ENCODE measurements at places on chromosomes 4 and X. TPM values are rescaled to one million over a fixed set of nuclear protein-coding genes. Genes with fewer than 3 reads are reported as not detected.

GJB1 gene
- 251 TPM for polyA plus RNA-seq

DNA sequence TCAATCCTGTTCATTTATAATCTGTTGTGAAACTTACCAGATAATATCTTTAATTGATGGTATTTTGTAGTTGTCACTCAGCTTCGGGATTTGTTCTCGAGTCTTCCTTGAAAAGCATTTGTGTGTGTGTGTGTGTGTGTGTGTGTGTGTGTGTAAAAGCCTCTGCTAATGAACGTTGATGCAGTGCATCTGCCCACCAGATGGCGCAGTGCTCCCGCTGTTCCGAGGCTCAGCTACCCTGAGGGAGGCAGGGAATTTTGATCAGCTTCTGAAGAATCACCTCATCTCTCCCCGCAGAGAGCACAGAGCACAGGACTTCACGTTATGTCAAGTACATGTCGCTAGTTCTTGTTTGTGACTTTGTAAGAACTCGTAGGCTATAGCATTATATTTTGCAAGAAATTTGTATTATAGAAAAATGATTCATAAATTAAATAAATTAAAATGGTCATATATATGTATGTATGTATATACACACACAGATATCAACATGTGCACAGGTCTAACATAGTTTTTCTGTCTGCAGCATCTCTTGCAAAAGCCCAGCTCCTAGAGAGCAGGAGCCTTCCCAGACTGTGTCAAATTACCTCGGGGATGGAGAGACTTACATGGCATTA is 316.7 kb upstream of the IGFBP7 start:
- no peaks in the 10 kb centered on the region for H3K4me1 ChIP-seq
- H3K27me3 ChIP-seq, result no peaks in the 10 kb centered on the region
- H3K36me3 ChIP-seq, result no peaks in the 10 kb centered on the region

PHOX2B gene
- polyA plus RNA-seq, result not detected

HTR2C gene
- not detected for polyA plus RNA-seq

GATA1 gene
- polyA plus RNA-seq, result not detected

GRCh38 chr4:122898370-122899150 is 23.8 kb downstream of the NUDT6 start:
- peaks cover 12% of the 10 kb centered on the region for H3K4me1 ChIP-seq
- no peaks in the 10 kb centered on the region for H3K27me3 ChIP-seq
- no peak for DNase-seq
- H3K36me3 ChIP-seq, result no peaks in the 10 kb centered on the region

- no peaks in the 10 kb centered on the region for H3K36me3 ChIP-seq
- no peaks in the 10 kb centered on the region for H3K27me3 ChIP-seq
- H3K4me3 ChIP-seq, result no peak overlapping the region
- no peak overlapping the region for H3K27ac ChIP-seq
- DNase-seq, result no peak
Observed at GRCh38 chrX:20066968-20067708, 49.6 kb downstream of the MAP7D2 start.

APLN gene
- not detected for polyA plus RNA-seq

MAGEB10 gene
- not detected for polyA plus RNA-seq

DNA sequence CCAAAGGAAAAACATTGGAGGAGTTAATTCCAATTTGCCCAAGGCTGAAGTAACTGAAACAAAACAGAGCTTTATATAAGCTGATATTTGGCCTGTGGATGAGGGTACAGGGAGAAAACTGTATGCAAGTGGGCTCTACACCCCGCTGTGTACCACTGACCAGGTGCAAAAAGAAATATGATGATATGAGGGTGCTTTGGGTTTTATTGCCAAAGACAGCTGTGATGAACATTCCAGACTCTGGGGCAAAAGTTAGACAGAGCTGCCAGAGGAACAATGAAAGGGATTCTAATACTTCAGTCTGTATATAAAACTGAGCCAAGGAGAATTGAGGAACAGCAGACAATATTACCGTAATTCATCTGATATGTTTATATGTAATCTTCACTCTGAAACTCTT is 117.4 kb downstream of the MID1 start:
- DNase-seq, result no peak
- no peak overlapping the region for H3K27ac ChIP-seq
- H3K27me3 ChIP-seq, result no peaks in the 10 kb centered on the region
- H3K36me3 ChIP-seq, result no peaks in the 10 kb centered on the region
- no peaks in the 10 kb centered on the region for H3K4me1 ChIP-seq

DNA sequence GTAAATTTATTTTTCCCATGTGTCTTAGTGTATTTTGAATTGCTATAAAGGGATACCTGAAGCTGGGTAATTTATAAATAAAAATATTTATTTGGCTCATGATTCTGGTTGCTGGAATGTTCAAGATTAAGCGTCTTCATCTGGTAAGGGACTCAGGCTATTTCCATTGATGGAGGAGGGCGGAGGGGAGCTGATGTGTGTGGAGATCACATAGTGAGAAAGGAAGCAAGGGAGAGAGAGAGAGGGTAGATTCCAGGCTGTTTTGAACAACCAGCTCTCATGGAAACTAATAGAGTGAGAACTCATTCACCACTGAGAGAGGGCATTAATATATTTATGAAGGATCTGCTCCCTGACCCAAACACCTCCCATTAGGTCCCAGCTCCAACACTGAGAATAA is 39.6 kb upstream of the ADGRL3 start:
- H3K4me3 ChIP-seq, result no peak overlapping the region
- no peak for DNase-seq
- no peaks in the 10 kb centered on the region for H3K4me1 ChIP-seq
- H3K27me3 ChIP-seq, result no peaks in the 10 kb centered on the region
- no peaks in the 10 kb centered on the region for H3K36me3 ChIP-seq
- no peak overlapping the region for H3K27ac ChIP-seq

DNA sequence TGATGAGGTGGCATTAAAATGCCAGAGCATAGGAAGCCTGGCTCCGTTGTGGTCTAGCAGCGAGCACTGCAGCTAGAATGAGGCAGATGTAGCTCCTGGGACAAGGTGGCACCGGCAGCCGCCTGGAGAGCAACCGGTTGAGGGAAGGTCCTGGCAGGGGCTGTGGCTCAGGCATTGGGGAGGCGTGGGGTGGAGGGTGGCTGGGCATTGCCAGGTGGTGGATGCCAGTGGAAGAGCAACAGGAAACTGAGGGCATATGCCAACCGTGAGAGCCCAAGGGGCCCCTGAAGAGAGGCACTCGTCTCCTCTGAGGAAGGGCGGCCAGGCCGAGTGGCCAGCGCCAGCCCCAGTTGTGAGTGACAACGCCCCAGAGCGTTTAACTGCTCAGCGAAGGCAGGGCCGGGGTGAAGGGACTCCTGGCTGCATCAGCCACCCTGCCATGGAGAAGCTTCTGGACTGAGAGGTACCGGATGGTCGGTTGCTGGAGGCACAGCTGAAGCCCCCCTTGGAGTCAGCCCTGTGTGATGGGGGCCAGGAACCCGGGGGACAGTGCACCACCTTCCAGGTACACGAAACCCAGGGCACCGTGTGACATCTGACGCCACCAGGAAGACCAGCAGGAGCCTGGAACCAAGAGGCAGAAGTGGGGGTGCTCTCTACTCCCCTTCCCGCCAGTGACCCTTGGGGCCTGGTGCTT is 13.2 kb upstream of the PDE6B start:
- no peak for DNase-seq
- H3K27me3 ChIP-seq, result no peaks in the 10 kb centered on the region
- no peak overlapping the region for H3K4me3 ChIP-seq
- H3K36me3 ChIP-seq, result no peaks in the 10 kb centered on the region
- H3K4me1 ChIP-seq, result no peaks in the 10 kb centered on the region
- no peak overlapping the region for H3K27ac ChIP-seq

BEND2 gene
- not detected for polyA plus RNA-seq

F11 gene
- 130 TPM for polyA plus RNA-seq

DNA sequence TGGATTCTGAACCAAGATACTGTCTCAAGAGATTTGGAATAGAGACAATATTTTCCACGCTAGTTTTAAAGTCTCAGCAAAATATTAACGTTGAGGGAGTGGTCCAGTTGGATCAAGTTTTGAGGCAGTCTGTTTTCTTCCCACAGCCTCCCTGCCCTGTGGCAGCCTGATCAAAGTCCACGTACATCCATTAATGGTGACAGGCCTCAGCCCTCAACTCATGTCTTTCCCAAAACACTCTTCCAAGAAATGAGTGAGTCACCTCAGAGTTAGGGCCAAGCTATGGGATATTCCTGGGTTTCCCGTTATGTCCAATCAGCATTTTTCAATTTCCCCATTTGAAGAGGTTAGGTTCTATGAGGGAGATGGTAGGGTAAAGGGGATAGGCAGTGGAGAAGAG is 28.5 kb downstream of the EGFL6 start:
- no peak overlapping the region for H3K4me3 ChIP-seq
- no peak overlapping the region for H3K27ac ChIP-seq
- no peaks in the 10 kb centered on the region for H3K4me1 ChIP-seq
- no peaks in the 10 kb centered on the region for H3K36me3 ChIP-seq
- no peaks in the 10 kb centered on the region for H3K27me3 ChIP-seq

DNA sequence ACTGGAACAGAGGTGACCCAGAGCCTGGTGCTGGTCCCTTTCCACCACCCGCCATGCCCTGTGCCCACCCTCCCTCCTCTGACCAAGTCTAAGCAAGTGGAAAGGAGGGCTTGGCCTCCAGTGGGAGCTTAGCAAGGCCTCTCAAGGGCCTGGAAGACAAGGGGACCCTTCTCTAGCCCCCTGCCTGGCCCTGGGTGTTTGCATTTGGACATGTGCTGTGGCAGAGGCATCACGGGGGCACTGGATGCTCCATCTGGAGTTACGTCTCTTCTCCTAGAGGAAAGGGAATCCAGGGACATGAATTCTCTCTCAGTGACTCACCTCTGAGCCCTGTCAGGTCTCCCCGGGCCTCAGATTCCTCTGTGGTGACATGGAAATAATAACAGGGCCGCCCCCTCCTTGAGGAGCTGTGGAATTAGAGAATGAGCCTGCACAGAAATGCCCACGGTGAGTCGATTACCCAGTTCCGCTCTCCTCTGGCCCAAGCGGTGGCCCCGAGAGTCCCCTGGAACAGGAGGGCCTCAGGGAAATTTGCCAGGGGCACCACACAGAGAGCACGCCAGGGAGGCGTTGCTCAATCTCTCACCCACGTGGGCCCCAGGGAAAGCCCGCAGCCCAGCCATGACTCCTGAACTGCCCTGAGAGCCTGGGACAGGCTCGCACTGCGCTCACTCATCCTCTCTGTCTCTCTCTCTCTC is 189.6 kb downstream of the BCOR start:
- peak overlapping the region; percentile 29 for H3K27ac ChIP-seq
- H3K4me1 ChIP-seq, result peaks cover 18% of the 10 kb centered on the region
- H3K36me3 ChIP-seq, result no peaks in the 10 kb centered on the region

DNA sequence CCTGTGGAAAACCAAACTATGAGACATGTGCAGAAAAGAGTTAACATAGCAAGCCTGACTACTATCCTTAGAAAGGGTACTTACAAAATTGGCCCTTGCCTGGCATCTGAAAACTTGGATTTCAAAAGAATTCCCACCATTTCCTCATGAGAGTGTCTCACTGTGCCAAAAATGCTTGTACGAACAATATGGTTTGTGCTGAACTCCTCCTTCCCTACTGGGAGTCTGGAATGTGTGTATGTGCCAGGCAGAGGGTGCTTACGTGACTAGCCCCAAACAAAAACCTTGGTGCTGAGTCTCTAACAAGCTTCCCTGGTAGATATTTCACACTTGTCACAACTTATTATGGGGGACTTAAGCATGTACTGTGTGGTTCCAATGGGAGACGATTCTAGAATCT is 81.7 kb upstream of the GIMD1 start:
- H3K36me3 ChIP-seq, result no peaks in the 10 kb centered on the region
- no peak overlapping the region for H3K4me3 ChIP-seq
- no peaks in the 10 kb centered on the region for H3K4me1 ChIP-seq
- H3K27me3 ChIP-seq, result no peaks in the 10 kb centered on the region
- H3K27ac ChIP-seq, result no peak overlapping the region

GRCh38 chr4:118730683-118731082 is 45.5 kb downstream of the METTL14 start:
- H3K27ac ChIP-seq, result no peak overlapping the region
- H3K4me3 ChIP-seq, result no peak overlapping the region
- no peak for DNase-seq
- H3K27me3 ChIP-seq, result no peaks in the 10 kb centered on the region
- no peaks in the 10 kb centered on the region for H3K4me1 ChIP-seq
- H3K36me3 ChIP-seq, result peaks cover 72% of the 10 kb centered on the region
